Putamen (tissue), 1 donor: ENCODE measurements at places on chromosomes 7 and 10.

DNA sequence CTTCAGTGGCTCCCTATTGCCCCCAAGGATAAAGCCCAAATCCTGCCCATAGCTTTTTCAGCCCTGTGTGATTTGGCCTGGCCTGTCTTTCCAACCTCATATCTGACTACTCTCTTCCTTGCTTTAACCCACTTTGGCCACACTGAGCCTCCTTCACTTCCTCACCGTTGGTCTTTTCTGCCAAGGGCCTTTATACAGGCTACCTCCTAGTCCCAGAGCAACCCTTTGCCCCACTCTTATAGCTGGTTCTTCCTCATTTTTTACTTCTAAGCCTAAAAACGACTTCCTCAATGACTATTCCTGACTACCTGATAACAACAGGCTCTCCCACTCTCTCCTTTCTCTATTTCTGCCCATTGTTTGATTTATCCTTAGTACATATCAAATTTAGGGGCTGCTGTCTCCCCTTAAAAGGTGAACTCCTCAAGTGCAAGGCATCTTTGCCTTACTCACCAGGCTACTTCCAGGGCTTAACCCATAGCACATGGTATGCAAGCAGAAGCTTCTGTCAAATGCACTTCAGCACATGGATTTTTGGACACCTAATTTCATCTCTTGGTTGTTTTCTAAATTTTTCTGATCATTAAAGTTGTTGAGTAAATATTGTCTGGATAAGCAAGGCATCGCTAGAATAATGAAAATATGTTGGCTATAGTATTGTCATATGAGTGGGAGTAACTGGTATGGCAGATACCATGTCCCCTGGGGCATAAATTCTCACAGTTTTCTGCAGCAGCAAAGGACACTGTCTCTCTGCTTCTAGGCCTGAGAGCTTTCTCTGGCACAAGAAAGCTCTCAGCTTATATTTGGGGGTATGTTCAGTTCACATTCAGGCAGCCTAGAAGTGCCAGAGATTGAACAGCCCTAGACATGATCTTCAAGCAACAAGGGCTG is 201.5 kb upstream of the GPR26 start:
- no peak for DNase-seq

- DNase-seq, result no peak
Measured at GRCh38 chr7:44277851-44278250, 47.5 kb downstream of the CAMK2B start.

GRCh38 chr7:29132980-29133379 is 13.4 kb downstream of the CPVL start:
- no peak for DNase-seq

- no peak for DNase-seq
Measured at GRCh38 chr10:59087486-59087885, 89.0 kb upstream of the PHYHIPL start.

GRCh38 chr10:88036126-88036525 is 172.7 kb downstream of the PTEN start:
- no peak for DNase-seq

GRCh38 chr7:115722302-115722977 is 308.1 kb downstream of the TFEC start:
- DNase-seq, result no peak

- DNase-seq, result no peak
Measured at GRCh38 chr7:93228302-93228701, 2.0 kb upstream of the HEPACAM2 start.

- DNase-seq, result no peak
Measured at GRCh38 chr7:126501617-126502016, 751.1 kb downstream of the GRM8 start.

DNA sequence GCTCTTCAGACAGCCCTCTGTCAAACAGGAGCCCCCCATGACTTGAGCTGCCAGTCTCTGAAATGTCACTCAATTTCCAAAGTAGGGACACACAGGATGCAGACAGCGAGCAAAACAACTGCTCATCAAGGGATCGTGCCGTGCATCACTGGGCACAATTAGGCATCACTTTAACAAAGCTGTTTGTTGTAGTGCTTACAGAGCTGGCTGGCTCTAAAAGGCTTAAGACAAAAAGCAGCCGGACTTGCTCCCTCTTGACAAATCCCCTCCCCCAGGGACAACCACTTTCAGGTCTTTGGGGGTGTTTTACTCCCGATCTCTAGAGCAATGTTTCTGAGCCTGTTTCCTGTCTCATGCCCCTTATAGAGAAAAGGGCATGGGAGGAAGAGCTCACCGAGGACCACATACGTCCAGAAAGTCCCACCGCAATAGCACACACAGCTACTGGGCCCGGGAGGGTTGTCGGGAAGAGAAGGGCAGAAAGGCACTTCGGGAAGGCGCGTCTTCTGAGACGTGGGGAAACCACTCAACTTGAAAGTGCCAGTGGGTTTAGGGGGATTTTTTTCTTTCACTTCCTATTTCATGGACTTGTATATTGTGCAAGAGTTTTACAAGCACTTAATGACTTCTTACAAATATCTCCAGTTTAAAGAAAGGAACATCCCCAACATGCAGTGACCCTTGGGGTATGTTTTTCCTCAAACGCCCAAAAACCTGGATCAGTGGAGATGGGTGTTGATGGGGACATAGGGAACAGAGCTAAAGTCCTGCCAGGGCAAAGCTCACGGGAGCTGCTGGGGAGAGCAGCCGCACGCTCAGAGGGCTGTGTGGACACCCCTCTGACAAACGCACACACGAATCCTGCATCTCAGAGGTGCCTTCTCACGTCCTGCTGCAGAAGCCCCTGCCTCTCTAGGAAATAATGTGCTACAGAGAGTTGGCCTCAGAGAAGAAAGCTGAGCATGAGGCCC is 27.1 kb downstream of the LRRC20 start:
- DNase-seq, result no peak

GRCh38 chr10:871951-872403 is 59.5 kb downstream of the LARP4B start:
- no peak for DNase-seq

DNA sequence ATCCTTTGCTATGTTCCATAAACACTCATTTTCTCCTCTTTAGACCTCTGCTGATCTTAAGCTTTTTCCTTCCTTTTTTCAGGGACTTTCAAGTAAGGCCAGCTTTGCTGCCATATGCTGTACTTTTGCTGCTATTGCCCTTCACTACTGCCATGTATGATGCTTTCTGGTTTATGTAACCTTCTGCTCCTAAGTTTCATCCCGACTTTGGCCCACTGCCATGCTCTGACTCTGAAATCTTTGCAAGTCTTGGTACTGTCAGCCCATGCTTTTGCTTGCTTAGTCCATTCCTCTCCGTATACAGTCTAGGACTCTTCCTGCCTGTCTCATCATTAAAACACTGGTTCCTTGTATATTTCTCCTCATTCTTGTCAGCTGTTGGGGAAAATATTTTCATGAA is 152.4 kb downstream of the RNF133 start:
- no peak for DNase-seq

- DNase-seq, result no peak
Measured at GRCh38 chr10:69899727-69900595, 98.3 kb downstream of the COL13A1 start.

DNA sequence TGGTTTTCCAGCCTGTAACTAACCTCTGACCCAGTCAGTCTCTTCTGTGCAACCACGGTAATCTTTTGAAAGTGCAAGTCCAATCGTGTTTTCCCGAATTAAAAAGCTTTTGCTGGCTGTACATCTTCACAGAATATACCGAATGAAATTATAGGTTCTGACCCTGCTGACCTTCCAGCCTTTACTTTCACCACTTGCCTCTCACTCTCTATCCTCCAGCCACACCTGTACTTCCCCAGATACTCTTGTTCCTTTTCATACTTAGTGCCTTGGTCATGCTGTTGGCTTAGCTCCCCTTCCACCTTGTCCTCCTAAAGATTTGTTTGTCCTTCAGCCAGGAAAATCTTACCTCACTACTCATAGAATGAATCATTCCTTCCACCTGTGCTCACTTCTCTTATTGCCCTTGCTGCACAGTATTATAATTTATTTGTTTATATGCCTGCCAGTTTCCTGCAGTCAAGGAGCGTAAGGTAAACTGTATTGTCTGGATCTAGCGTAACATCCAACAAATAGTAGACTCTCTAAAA is 2.3 kb upstream of the PNPLA8 start:
- no peak for DNase-seq

DNA sequence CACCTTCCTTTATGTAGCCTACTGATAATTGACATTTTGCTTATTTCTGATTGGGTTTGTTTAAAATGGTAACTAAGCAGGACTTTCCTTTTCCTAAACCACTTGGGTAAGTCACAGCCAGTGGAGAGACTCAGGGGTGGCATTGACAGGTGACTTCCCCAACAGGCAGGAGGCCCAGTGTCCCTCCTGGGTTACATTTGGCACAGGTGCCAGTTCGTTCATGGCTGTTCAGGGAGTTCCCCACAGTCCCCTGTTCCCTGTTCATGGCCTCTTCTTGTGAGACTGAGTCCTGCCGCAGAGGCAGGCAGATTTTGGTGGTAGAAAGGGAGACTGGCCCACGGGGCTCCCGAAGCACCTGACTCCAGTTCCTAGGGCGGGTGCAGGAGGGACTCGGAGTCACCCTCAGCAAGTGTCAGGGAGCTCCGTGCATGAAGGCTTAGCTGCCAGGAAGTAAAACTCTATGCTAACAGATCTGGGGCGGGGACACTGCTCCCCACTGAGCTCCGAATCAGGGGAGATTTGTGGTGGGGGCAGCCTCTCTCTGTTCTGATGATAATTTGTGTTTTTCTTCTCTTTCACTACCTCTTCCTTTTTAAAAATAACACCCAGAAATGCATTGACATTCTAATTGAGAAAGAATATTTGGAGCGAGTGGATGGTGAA is 84.1 kb downstream of the EZH2 start:
- DNase-seq, result no peak

DNA sequence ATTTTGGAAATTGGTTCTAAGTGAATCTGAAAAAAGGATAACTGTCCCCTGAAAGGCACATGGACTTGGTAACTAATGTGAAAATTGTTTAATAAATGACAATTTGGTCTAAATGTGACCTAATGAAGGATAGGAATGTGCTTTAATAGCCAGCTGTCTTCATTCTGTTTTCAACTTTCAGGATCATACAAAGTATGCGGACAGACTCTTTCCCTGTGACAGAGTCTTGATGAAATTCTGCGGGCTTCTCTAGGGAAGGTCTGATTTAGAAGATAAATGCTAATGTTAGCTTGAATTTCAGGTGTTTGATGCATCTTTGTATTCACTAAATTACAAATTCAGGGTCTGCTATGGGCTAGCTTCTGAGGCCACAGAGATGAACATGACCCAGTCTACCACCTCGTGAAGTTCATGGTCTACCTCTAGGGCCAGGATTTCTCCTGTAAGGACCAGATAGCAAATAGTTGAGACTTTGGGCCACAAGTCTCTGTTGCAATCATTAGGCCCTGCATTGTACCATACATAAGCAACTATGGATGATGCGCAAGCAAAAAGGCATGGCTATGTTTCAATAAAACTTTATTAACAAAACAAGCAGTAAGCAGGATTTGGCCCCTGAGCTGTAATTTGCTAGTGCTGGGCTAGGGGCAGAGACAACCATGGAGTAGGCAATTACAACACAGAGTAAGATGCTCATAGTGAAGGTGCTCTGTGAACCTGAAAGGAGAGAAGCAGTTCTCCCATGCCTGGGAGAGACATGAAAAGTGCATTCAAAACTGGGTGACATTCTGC is 368.6 kb downstream of the INHBA start:
- DNase-seq, result no peak

GRCh38 chr7:139931190-139931934 is 102.3 kb downstream of the TBXAS1 start:
- DNase-seq, result no peak

GRCh38 chr7:34596887-34597286 is 61.1 kb upstream of the NPSR1 start:
- DNase-seq, result no peak

- no peak for DNase-seq
Measured at GRCh38 chr7:134553976-134554375, 5.1 kb downstream of the AKR1B15 start.

- DNase-seq, result no peak
Measured at GRCh38 chr7:10604128-10604527, 369.5 kb upstream of the PHF14 start.

DNA sequence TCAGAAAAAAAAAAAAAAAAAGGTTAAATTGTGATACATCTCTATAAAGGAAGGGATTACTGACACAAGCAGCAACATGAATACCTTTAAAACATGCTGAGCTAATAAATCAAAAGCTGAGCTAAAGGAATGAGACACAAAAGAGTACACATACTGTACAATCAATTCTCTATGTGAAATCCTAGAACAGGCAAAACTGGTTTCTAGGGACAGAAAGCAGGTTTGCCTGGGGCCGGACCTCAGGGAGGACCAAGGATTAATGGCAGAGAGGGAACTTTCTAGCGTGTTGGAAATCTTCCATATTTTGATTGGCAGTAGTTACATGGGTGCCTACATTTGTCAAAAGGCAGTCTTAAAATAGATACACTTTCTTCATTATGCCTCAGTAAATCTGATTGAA is 52.5 kb downstream of the KLRG2 start:
- no peak for DNase-seq

GRCh38 chr7:82445271-82445670 is 1.7 kb upstream of the CACNA2D1 start:
- no peak for DNase-seq

- no peak for DNase-seq
Measured at GRCh38 chr7:97372882-97373281, 255.4 kb downstream of the SDHAF3 start.

- DNase-seq, result peak; percentile 37
Measured at GRCh38 chr7:144437370-144438191, 34.1 kb upstream of the NOBOX start.

DNA sequence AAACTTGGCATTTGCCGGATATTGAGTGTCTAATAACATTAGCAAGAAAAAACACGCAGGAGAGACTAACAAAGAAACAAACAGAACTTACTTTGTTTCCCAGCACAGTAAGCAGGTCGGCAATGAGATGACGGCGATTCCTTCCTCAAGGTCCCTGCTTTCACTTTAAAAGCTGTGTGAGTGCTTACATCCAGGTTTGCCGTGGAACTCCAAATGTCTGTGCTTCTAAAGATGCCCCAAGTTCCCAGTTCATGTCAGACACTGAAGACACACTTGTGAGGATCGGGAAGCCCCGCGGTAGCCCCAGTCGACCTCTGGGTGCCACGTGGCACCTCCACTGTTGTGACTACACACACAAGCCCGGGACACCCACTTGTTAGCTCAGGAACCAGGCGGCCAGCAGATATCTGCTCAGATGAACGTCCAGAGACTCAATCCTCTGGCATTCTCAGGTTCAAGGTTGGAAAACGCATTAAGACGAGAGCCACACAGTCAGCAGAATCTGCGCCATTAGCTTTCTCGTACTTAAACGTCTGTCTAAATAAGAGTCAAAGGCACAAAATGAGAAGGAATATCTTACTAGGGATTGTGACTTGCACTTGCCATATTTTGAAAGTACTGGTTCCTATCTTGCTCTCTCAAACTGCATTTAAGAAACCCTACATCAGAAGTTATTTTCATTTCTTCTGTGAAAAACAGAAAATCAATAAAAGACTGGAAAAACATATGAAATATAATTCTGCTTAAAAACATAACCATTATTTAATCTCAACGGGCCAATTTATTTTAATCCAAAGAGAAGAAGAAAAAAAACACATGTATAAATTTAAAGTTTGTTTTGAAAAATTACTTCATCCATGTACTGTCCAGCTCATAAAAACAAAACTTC is 207.6 kb upstream of the KLF14 start:
- no peak for DNase-seq

- DNase-seq, result no peak
Measured at GRCh38 chr7:28509251-28510025, 97.1 kb downstream of the CREB5 start.
